ENCODE measurements at places on chromosomes 6 and 20.
A peak's percentile ranks its signal among the peaks of the same experiment; 100 is the strongest.

GRCh38 chr6:116364321-116364720 is 6.4 kb upstream of the DSE start:
- no peak for DNase-seq

DNA sequence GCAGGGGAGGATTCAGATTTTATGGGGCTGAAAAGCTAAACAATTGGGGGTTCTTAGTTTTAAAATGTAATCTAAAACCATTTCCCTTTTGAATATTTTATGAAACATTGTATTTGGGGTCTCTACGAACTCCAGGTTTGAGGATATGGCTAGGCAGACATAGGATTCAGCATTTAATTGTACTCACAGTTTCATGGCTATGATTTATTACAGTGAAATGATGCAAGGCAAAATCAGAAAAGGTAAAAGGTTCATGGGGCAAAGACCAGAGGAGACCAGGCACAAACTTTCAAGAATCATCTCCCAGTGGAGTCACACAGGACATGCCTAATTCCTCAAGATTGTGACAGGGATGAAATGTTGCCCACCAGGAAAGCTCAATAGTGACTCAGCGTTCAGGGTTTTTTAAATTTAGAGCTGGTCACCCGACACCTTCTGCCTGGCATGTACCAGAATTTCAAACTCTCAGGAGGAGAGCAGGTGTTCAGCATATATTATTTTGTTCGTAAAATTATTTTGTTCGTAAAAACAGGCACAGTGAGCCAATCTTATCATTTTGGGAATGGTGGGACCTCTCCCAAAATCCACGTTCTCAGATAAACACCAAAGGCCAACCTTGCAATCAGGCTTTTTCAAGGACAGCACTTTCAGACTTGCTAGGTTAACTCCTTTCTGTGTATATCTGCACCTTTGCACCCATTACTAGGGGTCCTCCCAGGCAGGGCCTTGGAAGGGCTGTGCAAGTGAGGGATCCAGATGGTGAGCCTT is 270.3 kb downstream of the NKAIN2 start:
- DNase-seq, result no peak

DNA sequence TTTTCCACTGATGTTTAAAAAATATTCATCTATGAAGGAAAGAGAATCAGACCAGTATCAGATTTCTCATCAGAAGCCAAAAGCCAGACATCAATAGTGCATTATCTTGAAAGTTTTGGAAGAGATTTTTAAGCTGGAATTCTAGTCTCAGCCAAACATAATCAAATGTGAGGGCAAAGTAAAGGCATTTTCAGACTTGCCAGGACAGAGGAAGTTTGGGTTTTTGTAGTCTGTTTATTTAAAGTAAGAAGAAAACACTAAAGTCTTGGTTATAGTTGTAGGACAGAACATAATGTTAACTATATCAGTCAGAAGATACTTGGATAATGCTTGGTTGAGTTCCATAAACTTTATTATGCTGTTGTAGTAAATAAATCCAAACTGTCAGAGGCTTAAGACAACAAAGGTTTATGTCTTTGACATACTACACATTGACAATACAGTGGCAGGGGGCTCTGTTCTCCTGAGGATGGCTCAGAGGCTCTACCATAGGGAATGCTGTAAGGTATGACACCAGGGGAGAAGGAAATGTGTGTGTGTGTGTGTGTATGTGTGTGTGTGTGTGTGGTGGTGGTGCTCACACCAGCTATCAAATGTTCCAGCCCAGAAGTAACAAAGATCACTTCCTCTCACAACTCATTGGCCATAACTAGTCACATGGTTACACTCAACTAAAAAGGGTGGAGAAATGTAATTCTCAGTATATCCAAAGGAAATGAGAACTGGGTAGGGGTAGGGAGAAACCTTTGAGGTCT is 26.7 kb upstream of the YWHAB start:
- no peak for DNase-seq

GRCh38 chr6:157272866-157273755 is 50.2 kb downstream of the TMEM242 start:
- DNase-seq, result no peak

DNA sequence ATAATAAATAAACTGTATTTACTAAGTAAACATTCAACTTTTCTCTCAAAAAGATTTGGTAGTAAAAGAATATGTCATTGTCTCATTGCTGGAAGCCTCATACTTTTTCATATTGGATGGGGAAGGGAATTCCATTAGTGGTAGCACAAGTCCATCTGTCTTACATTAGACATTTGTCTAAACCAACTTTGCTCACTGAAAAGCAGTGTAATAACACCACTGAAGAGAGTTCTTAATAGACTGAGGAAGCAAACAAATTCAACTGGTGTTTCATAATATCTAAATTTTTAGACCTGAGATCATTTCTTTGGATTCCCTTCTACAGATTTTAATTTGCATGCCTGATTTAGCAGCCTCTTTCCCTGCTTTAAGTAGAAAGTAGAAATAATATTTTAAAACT is 62.7 kb downstream of the PLCB1 start:
- DNase-seq, result peak; percentile 21

DNA sequence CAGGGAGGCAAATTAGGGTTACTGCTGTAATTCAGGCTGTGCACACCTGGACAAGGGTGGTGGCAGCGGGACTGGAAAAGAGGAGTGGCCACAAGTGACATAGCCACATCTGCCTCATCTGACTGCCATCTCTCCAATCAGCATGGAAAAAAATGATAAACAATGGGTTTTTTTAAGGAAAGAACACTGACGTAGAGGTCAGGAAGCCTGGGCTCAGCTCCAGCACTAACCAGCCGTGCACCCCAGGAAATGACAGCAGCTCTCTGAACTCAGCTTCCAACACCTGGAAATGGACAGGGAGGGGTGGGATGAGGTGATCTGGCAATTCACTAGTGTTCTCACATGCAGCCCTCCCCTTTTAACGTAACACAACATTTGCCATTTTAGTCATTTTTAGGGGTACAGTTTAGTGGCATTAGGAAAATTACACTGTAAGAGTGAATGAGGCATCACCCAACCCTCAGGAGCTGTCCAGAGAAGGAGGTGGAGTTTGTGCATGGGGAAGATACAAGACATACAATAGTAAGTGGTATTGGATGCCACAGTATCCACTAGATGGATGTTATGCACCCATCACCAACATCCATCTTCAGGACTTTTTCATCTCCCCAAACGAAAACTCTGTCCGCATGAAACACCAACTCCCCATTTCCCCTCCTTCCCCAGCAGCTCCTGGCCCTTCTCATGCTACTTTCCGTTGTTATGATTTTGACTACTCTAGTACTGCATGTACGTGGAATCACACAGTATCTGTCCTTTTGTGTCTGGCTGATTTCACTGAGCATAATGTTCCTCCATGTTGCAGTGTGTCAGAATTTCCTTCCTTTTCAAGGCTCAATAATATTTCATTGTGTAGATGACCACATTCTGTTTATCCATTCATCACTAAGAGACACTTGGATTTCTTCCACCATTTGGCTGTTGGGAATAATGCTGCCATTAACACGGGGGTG is 215.5 kb upstream of the ECI2 start:
- DNase-seq, result peak; percentile 65

DNA sequence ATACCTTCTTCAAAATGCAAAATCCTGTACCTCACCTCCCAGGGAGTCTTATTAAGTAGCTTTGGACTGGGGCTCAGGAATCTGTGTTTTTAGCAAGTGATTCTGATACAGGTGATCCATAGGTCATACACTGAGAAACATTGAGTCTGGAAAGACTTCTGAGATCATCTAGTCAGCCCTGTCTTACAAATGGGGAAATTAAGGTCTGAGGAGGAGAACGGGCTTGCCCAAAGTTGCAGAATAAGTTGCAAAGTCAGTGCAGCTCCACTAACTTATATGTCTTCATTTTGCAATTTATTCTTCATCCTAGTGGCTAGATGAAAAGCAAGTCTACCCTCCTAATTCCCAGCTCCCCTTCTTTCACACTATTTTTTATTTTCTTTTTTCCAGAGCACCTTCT is 28.9 kb downstream of the KCNS1 start:
- DNase-seq, result no peak

DNA sequence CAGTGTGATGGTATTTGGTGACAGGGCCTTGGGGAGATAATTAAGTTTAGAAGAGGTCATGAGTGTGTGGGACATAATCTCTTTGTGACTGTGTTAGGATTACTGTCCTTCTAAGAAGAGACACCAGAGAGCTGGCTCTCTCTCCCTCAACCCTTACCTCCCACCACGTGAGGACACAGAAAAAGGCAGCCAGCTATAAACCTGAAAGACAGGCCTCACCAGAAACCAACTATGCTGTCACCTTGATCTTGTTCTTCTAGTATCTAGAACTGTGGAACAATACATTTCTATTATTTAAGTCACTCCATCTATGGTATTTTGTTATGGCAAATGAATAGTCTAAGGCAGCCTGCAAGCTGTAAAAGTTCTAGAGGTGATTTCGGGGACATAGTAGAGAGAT is 203.7 kb downstream of the OTOR start:
- DNase-seq, result no peak

GRCh38 chr20:52681288-52681687 is 290.9 kb upstream of the TSHZ2 start:
- DNase-seq, result no peak

DNA sequence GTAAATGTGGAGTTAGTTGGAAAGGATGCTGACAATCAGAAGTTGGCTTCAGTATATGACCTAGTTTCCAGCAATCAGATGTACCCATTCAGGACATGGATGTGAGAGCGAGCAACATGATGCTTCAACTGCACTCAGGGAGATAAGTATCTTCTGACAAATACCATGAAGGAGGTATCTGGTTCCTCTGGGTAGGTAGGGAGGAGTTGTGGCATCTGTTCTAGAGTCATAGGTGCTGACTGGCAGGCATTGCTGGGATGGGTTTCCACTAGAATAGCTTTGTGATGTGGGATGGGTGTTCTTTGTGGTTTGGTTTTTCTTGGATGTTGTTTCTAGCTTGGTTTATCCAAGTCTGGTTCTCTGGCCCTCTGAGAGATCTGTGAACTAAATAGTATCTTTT is 3.9 kb upstream of the REV3L start:
- no peak for DNase-seq

- peak; percentile 77 for DNase-seq
Measured at GRCh38 chr20:37627060-37627766, 66.6 kb upstream of the CTNNBL1 start.

GRCh38 chr6:71333697-71334096 is 45.1 kb downstream of the OGFRL1 start:
- DNase-seq, result peak; percentile 40

- DNase-seq, result peak; percentile 63
Measured at GRCh38 chr20:5127204-5127858, 523 bp downstream of the CDS2 start.

GRCh38 chr6:5143634-5144311 is 58.6 kb downstream of the PPP1R3G start:
- DNase-seq, result peak; percentile 89

GRCh38 chr20:2753461-2754040 is 46.9 kb downstream of the CPXM1 start:
- DNase-seq, result no peak

GRCh38 chr6:97939440-97940168 is 656.6 kb upstream of the MMS22L start:
- no peak for DNase-seq

DNA sequence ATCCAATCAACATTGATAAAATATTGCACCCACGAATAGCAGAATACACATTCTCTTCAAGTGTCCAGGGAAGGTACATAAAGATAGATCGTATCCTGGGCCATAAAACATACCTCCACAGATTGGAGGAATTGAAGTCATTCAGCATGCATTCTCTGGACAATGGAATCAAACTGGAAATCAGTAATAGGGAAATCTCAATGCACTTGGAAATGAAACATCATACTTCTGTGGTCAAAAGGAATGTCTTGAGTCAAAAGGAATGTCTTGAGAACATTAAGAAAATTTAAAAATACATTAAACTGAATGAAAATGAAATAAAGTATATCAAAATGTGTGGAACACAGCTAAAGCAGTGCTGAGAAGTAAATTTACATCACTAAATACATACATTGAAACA is 138.8 kb downstream of the TFAP2A start:
- DNase-seq, result no peak

GRCh38 chr20:59571151-59571550 is 33.2 kb upstream of the PHACTR3 start:
- DNase-seq, result no peak

GRCh38 chr6:156773935-156774852 is 3.0 kb upstream of the ARID1B start:
- no peak for DNase-seq

GRCh38 chr6:43491750-43492661 is 14.6 kb downstream of the TJAP1 start:
- DNase-seq, result peak; percentile 83

DNA sequence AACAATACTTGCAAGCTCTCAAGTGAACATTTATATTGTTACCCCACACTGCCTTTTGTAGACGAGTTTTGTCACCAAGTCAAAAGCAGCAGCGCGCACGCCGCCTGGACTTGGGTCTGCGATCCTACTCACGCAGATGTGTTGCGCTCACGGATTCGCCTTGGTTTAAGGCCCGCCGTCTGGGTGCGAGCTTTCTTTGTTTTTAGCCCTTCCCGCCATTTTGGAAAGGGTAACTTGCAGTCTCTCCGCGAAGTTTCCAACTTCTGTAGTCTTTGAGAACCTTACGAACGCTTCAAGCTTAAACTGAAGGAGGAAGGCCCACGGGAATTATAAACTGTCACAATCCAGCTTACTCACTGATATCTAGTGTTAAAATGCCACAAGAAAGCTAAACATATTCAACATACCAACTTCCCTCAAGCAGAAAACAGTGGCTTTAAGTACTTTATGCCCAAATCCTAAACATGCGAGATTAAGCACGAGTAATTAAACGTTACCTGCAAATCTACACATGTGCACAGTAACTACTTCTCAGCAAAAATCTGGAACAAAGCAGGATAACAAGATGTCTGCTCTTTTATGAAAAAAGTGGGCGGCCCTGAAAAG is 80.4 kb upstream of the BTN3A2 start:
- peak; percentile 90 for DNase-seq

GRCh38 chr6:33761922-33762629 is 15.4 kb upstream of the IP6K3 start:
- peak; percentile 72 for DNase-seq

- no peak for DNase-seq
Measured at GRCh38 chr6:41457303-41457670, 88.9 kb upstream of the FOXP4 start.

- no peak for DNase-seq
Measured at GRCh38 chr6:102686461-102686860, 1293.0 kb downstream of the GRIK2 start.

DNA sequence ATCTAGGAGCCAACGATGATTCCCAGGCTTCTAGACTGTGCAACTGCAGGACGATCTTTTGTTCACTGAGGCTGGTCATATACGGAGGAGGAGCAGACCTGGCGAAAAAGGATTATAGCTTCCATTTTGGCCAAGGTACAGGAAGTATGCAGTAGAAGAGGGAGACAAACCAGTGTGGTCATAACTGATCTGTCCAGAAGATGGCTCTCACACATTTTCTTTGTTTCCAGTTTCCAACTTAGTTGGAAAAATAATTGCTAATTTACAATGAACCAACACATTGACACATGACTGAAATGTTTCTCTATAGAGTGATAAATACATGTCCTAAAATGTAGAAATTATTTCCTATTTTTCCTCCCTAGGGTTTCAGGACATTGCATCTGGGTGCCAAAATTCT is 364.1 kb upstream of the BTBD3 start:
- DNase-seq, result peak; percentile 16

GRCh38 chr6:10559522-10560152 is 38.5 kb downstream of the GCNT2 start:
- DNase-seq, result no peak

GRCh38 chr6:8993111-8993510 is 557.8 kb upstream of the SLC35B3 start:
- DNase-seq, result no peak

GRCh38 chr20:20272686-20273085 is 95.2 kb upstream of the INSM1 start:
- DNase-seq, result no peak

- DNase-seq, result no peak
Measured at GRCh38 chr6:70673601-70674000, 5.9 kb downstream of the SMAP1 start.

Measured in muscle of leg (tissue), 16 donors.